ENCODE measurements at places on chromosomes 2 and 18.

GRCh38 chr2:177348118-177348654, 44.4 kb upstream of the AGPS start:
- no peak for DNase-seq

DNA sequence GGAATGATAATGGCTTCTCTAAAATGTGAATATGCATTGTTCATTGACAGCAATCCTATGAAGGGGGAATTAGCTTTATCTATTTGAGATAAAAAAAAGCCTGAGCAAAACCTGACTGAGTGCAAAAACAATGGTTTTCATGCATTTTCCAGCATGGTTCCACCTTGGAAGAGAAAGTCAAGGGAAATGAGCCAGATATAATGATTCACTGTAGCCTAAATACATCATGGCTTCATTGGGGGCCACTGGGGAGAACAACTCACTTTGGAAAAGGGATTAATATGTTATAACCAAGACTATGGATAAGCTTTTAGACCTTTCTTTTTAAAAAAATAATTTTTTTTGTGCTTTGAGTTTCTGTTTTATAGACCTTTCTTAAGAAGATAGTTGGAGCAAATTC, 679.7 kb downstream of the NYAP2 start:
- DNase-seq: no peak

DNA sequence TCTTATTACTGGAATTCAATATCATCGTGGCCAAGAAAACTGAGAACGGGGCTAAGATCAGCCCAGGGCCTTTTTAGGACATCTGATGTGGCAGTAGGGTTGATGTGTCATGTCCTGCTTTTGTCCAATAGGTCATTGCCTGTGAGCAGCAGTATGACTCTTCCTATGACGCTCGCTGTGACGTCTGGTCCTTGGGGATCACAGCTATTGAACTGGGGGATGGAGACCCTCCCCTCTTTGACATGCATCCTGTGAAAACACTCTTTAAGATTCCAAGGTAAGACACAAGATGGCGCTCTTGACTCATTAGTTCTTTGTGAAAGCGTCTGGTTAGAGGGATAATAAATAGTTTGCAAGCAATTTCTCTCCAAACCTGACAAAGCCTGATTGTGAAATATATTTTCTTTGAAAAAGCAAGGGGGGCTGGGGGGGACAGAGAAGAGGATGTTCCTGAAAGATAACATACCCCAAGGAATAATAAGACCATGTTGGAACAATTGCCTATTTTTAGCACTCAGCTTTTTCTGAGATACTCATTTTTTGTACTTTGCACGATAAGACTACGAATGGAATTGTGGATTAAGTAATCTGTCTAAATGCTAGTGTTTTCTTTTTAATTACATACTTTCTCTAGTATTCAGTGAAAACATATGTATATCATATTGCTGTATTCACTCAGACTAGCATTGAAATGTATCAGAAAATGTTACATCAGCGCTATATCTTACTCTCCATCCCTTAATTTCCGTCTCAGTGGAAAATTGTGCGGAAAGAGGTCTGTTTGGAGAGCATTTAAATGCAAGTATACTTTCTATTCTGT, 58.1 kb downstream of the MYO3B start:
- DNase-seq: no peak

GRCh38 chr2:42360890-42361727, at the start of gene COX7A2L:
Gene COX7A2L, minus strand, starts transcription at chr2:42361217. Its CDS starts 56 bp downstream, at chr2:42361161.
- peak; percentile 96 for DNase-seq

- DNase-seq: no peak
Measured at GRCh38 chr2:46601328-46601963, 122.1 kb downstream of the TMEM247 start.

GRCh38 chr2:102520009-102520408, 47.0 kb downstream of the SLC9A4 start:
- no peak for DNase-seq

DNA sequence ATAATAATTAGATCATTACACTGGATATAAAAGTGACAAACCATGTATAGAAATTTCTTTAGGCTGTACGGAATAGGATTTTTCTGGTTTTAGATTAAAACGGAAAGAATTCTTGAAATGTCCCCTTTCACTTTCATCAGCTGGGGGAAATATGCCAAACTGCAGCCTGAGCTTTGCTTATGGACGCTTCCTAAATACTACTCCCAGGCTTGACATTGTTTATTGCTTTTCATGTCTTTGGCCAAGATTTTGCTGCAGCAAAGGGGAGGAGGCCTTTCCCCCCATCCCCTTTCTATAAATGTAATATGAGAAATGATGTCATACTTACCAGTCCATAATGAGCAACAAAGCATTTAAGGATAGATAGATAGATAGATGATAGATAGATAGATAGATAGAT, 158.4 kb downstream of the MAP2 start:
- DNase-seq: no peak

DNA sequence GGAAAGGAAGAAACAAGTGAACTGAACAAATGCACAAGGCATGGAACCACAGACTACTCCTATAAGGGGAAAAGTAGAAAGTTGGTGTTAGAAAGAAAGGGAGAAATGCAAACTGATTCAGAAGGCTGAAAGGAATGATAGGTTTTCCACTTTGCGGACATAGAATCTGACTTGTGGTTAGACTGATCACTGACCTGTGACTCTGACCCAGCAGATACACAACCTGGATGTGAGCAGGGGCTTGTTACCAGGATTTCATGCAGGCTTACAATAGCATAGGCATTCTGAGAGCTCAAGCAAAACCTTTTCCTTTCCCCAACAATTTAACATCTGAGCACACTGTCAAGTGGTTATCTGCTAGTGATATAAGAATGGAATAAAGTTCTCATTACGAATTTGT, 237.0 kb upstream of the CDH20 start:
- no peak for DNase-seq

DNA sequence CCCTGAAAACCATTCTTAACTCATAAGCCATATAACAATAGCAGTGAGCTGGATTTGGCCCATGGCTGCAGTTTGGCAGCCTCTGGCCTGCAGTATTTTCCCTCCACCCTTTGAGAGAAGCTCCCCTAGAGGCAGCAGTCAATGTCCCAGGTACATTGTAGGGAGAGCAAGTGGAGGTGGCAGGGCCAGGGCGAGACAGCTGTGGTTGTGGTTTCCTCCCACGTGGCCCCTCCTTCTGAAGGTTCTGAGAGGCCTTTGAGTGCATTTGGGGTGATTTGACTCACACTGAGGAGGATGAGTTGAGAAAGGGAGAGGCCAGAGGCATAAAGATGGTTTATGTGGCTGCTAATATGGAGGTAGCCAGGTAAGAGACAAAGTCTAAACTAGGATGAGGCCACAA, 45.5 kb upstream of the LDAH start:
- DNase-seq: no peak

DNA sequence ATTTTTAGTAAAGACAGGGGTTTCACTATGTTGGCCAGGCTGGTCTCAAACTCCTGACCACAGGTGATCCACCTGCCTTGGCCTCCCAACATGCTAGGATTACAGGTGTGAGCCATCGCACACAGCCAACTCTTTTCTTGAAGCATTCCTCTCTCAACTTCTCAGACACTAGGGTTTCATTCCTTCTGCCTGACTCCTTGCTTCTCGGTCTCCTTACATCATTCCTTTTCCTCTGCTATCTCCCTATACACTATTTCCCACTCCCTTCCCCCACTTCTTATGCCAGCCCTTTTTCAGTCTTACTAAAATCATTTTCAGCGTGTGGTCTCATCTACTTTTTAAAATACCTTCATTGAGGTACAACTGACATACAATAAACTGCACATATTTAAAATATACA, 6.1 kb downstream of the SOS1 start:
- no peak for DNase-seq

GRCh38 chr2:173104156-173104555, 28.5 kb downstream of the MAP3K20 start:
- no peak for DNase-seq

GRCh38 chr2:58341047-58341446, 99.9 kb upstream of the FANCL start:
- no peak for DNase-seq

DNA sequence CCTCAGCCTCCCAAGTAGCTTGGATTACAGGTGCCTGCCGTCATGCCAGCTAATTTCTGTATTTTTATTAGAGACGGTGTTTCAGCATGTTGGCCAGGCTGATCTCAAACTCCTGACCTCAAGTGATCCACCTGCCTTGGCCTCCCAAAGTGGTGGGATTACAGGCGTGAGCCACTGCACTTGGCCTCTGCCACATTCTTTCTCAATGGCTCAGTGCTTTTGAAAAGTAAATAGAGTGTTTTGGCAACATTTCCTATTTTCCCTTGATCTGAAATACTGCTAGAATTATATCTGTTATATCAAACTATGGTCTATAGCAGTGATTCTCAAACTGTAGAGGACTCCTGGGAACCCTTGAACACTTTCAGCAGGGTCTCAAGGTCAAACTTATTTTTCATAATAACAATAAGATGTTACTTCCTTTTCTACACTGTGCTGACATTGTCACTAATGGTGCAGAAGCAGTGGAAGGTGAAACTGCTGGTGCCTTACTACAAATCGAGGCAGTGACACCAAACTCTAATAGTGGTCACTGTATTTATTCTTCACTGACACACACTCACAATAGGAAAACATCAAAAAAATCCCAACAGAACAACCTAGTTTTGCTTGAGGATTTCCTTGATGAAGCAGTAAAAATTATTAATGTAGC, 10.6 kb downstream of the DAW1 start:
- no peak for DNase-seq

DNA sequence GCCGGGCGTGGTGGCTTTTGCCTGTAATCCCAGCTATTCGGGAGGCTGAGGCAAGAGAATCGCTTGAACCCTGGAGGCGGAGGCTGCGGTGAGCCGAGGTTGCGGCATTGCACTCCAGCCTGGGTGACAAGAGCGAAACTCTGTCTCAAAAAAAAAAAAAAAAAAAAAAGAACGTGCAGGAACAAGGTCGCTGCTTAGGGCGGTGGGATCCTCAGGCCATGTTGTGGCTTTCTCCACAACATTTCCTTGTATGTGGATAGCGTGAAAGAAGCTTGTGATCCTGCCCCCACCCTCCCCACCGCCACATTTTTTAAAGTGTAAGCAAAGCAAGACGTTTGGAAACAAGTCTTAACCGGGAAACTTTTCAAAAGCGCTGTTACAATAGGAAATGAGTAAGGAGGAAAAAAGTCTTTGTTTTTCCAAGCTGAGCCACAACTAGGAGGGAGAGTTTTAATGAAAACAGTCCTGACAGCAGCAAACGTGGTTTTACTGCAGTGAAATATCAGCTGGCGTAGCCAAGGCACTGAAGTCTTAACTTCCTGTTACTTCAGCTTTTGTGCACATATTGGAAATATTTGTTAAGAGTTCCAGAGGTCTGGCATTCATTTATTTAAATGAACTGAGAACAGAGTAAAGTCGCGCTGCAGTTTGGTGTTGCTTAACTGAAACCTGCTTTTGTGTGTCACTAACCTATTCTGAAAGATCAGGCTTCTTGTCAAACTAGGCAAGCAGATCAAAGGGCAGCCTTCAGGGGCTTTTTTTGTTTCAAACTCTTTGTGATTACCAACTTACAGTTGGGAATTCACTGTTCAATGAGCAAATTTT, 3.8 kb downstream of the TGIF1 start:
- DNase-seq: peak; percentile 71

- no peak for DNase-seq
Measured at GRCh38 chr2:48829036-48829435, 73.5 kb upstream of the LHCGR start.

DNA sequence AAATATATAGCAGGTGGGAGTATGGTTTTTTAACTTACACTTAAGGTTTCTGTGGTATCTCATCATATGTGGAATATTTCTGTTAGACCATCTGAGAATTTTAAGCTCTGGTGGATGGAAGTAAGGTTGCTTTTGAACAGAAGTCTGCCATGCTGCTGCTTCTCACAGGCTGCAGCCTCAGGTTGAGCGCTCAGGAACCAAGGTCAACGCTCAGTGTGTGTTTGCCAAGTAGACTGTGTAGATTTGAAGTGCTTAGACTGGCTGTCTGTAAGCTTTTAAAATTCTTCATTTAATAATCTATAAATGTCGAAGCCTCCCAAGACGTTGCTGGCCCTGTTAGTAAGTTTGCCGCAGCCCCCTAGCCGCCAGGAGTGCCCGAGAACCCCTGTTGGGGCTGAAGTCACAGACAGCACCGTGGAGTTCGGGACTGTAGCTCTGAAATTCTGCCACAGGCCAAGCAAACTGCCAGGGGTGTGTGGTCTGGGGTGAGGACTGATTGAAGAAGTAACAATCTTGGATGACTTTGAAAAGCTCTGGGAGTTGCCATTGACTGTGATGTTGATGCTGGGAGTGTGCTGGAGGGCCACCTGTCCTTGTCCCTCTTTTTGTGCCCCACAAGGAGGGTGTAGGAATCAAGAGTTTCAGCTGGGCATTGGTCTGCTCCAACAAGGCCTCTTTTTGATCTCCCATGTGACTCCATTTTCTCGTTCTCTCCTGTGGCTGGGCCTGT, 26.9 kb downstream of the INPP4A start:
- no peak for DNase-seq

DNA sequence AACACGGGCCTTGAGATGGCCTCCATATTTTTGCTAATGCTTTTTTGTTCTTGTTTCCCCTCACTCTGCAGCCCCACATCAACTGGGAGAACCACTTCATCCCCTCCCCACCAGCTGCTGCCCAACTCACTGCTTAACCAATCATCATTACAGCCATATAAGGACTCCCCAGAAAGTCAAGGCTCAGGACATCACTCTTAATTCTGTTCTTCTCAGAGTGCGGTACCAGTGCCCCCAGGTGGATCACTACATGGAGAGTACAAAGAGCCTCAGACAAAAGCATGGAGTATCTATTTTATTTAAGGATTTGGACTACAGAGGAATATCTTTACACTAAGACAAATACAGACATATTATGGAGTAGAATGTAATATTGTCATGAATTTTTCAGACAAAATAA, 340.6 kb downstream of the PAX3 start:
- DNase-seq: no peak

DNA sequence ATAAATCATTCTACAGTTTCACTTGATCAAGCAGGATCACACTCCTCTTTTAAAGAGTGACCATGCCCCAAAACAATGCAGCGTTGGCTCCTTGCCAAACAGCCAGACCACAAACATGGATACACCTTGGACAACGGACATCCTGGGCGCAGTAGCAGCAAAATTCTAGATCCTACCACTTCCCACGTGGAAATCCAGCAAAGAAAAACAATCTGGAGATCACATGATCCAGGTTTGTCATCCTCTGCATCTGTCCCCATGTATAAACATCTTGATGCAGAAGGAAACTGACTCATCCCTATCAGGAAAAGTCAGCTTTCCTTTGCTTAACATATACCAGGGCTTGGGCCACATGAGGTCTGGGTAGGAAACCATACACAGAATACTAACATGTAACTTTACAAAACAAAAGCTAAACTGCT, 53.1 kb downstream of the ZNF521 start:
- peak; percentile 59 for DNase-seq

DNA sequence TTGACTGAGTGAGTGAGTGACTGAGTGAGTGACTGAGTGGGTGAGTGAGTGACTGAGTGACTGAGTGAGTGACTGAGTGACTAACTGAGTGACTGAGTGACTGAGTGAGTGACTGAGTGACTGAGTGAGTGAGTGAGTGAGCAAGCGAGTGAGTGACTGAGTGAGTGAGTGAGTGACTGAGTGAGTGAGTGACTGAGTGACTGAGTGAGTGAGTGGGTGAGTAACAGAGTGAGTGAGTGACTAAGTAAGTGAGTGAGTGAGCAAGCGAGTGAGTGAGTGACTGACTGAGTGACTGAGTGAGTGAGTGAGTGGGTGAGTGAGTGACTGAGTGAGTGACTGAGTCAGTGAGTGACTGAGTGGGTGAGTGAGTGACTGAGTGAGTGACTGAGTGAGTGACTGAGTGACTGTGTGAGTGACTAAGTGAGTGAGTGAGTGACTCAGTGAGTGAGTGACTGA, 11.9 kb downstream of the MAL start:
- DNase-seq: no peak
